ENCODE measurements at places on chromosomes 3 and 15.

- no peaks in the 10 kb centered on the region for H3K36me3 ChIP-seq
- H3K27ac ChIP-seq = no peak overlapping the region
Observed at GRCh38 chr3:109413049-109413448, 75.7 kb upstream of the DPPA4 start.

- H3K4me1 ChIP-seq = no peaks in the 10 kb centered on the region
- H3K27me3 ChIP-seq = no peaks in the 10 kb centered on the region
- no peak overlapping the region for H3K27ac ChIP-seq
- no peak for DNase-seq
- no peaks in the 10 kb centered on the region for H3K36me3 ChIP-seq
Observed at GRCh38 chr3:42674146-42674545, 11.2 kb upstream of the KLHL40 start.

DNA sequence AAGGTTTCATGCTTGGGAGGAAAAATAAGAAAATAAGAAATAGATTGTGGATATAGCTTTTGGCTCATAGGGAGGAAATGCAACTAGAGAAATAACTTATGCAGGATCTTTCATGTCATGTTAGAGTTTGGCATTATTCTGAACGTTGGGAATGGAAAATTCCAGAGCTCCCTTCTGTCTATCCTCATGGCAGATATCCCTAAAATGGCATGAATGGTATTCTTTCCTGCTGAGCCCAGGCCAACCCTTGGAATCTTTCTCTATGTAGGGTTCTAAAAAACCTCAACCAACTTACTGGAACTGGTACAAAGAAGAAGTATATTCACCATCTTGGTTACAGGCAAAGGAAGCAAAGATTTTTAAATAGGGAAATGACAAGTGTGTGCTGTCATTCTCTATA lies 212.5 kb downstream of the CHST2 start:
- no peaks in the 10 kb centered on the region for H3K4me1 ChIP-seq
- H3K4me3 ChIP-seq = no peak overlapping the region
- H3K27ac ChIP-seq = no peak overlapping the region

- H3K27ac ChIP-seq = no peak overlapping the region
- H3K27me3 ChIP-seq = no peaks in the 10 kb centered on the region
- peaks cover 2% of the 10 kb centered on the region for H3K36me3 ChIP-seq
- no peaks in the 10 kb centered on the region for H3K4me1 ChIP-seq
Observed at GRCh38 chr15:44532689-44533088, 4.3 kb upstream of the EIF3J start.

GRCh38 chr3:85670634-85671205 lies 711.9 kb downstream of the CADM2 start:
- H3K27ac ChIP-seq = no peak overlapping the region
- DNase-seq = no peak
- H3K4me1 ChIP-seq = no peaks in the 10 kb centered on the region

GRCh38 chr3:173932624-173933023 lies 535.1 kb downstream of the NLGN1 start:
- H3K27ac ChIP-seq = no peak overlapping the region
- no peak for DNase-seq
- H3K36me3 ChIP-seq = no peaks in the 10 kb centered on the region
- H3K4me3 ChIP-seq = no peak overlapping the region
- H3K4me1 ChIP-seq = no peaks in the 10 kb centered on the region

DNA sequence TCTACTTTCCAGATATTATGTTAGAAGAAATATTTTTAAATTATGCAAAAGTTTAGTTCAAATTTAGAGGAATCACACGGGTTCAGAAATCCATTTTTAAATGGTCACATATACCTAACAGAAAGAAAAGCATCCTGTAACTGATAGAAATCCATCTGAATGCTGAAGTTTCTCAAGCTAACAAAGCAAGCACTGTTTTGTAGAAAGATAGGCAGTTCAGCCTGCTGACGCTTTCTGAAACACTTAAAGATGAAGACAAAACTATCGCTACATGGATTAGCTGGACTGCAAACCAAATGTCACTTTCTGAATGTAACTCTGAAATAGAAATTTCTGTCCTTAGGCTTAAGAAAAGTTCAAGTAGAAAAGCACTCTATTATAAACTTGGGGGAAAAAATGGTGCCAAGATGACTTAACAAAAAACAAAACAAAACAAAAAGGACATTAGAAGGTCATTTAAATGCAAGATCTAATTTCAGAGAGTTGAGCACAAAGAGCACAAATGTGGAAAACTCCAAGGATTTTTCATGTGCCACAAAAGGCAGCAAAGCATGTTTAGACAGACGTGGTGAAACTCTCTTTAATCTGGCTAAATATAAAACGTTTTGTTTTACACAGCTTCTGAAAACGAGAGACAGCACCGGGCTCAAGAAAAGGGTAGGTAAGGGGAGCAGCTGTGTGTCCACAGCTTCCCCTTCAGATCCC lies 1.2 kb downstream of the PLOD2 start:
- H3K36me3 ChIP-seq = no peaks in the 10 kb centered on the region
- peaks cover 6% of the 10 kb centered on the region for H3K4me1 ChIP-seq
- peak overlapping the region; percentile 84 for H3K4me3 ChIP-seq
- H3K27me3 ChIP-seq = no peaks in the 10 kb centered on the region
